T-helper 2 cell (primary cell): ENCODE measurements at places on chromosomes 4 and X.

DNA sequence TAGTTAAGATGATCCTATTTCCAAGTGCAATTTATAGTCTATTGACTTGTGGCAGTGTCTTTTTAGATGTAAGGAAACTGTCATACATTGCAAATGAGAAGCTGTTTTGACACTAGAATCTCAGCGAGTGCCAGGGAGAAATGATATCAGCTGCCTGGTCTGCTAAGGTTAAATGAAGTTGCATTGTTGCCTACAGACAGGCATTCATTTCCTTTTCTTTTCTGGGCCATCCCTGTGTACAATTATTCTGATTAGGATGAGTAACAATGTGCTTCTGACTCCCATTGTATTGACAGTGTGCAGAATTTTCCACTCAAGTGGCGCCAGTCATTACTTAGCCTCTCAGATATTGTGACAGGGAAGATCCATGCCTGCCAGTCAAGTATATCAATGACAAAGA lies 231.2 kb downstream of the GPAT3 start:
- no peak for DNase-seq

DNA sequence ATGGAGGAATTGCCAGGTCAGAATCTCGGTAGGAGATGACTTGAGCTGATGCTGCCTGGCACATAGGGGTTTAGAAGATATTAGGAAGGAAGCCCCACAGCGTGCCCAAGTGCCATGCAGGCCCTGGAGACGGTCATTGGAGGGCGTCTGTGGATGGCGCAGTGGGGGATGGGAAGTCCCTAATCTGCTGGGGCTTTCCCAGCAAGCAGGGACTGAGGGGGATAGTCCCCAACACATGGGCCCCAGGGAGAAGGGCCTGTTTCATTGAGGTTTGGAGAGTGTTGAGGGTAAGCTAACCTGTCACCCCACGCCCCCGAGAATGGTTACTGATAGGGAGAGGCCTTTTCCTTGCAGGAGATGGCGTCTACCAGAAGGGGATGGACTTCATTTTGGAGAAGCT lies 7.8 kb downstream of the TAFAZZIN start:
- no peak for DNase-seq

DNA sequence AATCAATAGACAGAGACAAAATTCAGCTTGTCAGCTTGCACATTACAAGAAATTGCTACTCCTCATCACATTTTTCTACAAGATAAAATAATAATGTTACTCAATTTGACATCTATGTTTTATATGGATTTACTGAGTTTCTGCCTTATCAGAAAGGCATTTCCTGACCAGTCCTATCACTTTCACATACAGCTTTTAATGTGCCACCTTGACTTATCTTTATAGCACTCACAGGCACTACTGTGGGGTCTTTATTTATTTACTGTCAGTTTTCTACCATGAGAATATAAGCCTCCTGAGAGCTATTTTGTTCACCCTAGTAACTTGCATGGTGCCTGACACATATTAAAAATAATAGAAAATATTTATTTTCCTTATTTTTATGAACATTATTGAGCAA lies 6.0 kb downstream of the NDST4 start:
- DNase-seq: no peak

GRCh38 chrX:15600745-15601144 lies at the start of gene ACE2:
Gene ACE2, minus strand, starts transcription at chrX:15600960. Its CDS starts 49 bp downstream, at chrX:15600911.
- no peak for DNase-seq

DNA sequence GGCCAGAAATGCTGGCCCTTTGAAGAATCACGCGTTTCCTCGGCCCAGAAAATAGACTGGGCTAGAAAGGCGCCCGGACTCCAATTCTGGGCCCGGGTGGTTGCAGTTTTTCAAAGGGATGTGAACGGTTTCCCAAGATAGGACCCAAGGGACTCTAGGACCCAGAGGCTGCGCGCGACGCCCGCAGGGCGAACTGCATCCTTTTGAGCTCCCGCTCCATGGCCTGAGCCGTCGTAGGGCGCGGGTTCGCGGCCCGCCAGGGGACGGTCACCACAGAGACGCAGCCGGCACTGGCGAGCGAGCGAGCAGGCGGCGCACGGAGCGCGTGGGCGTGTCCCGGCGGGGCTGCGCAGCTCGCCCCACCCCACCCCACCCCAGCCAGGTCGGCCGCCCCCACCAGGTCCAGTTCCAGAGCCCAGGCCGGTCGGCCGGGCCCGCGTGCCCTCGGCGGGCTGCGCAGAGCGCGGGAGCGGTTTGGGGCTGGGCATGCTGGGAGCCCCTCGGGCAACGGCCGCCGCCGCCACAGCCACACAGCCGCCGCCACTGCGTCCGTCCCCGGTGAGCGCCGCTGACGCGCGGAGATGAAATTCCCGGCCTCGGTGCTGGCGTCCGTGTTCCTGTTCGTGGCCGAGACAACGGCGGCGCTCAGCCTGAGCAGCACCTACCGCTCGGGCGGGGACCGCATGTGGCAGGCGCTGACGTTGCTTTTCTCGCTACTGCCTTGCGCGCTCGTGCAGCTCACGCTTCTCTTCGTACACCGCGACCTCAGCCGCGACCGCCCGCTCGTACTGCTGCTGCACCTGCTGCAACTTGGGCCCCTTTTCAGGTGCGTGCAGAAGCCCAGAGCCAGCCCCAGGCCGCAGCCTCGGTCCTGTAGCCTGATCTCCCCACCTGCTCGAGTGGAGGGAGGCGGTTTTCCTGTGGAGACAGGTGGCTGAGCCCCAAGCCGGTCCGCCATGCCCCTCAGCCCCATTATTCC lies at the start of gene XK:
TSS of gene XK (plus strand) at position 411 of the 979 bp plus-strand sequence. CDS start at position 582, 171 bp downstream.
- no peak for DNase-seq

GRCh38 chr4:173169428-173170181 lies 994 bp downstream of the GALNT7 start:
- DNase-seq: peak; percentile 41

- no peak for DNase-seq
These were observed 100.3 kb upstream of the RPL34 start for GRCh38 chr4:108519911-108520601.

GRCh38 chr4:48974979-48975640 lies 11.0 kb upstream of the CWH43 start:
- no peak for DNase-seq

DNA sequence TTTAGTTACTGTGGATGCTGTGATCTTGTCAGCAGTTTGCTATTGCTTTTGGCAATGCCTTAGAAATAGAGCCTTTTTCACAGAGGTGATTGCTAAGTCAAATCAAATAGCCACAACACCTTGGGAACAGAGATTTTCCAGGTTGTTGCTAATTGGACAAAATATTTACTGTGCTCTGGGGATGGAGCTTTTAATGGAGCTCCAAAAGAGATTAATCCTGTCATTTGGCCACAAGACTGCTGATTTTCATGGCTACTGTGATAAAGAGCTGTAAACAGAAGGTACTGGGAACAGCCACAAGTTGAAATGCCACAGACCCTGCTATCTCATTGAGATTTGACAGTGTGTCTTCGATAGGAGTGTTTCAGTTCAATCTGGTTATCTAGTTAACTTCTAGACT lies 1715.2 kb upstream of the ADGRL3 start:
- no peak for DNase-seq
